HEK293T (cell line): ENCODE measurements at places on chromosomes 12 and 14.
A peak's percentile ranks its signal among the peaks of the same experiment; 100 is the strongest.

GRCh38 chr12:58425481-58426392 is 484.4 kb downstream of the ATP23 start:
- DNase-seq, result no peak

DNA sequence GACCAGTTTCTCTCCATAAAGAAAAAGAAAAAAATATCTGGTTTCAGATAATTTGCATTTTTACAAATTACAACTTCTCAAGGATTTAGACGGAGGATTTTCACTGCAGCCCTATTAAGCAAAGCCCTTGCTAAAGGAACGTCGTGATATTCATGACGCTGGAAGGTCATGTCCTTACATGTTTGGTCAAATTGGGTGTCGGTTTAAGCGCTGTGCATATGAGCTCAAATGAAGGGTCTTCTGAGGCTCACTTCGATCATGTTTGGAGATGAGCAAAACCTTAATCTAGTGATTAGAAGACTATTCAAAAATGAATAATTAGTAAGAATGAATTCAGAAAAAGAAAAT is 67.3 kb upstream of the USP15 start:
- no peak for DNase-seq

- no peak for DNase-seq
Measured at GRCh38 chr14:77046721-77047120, 18.2 kb upstream of the IRF2BPL start.

- DNase-seq, result no peak
Measured at GRCh38 chr14:102957222-102957621, 34.8 kb downstream of the AMN start.

DNA sequence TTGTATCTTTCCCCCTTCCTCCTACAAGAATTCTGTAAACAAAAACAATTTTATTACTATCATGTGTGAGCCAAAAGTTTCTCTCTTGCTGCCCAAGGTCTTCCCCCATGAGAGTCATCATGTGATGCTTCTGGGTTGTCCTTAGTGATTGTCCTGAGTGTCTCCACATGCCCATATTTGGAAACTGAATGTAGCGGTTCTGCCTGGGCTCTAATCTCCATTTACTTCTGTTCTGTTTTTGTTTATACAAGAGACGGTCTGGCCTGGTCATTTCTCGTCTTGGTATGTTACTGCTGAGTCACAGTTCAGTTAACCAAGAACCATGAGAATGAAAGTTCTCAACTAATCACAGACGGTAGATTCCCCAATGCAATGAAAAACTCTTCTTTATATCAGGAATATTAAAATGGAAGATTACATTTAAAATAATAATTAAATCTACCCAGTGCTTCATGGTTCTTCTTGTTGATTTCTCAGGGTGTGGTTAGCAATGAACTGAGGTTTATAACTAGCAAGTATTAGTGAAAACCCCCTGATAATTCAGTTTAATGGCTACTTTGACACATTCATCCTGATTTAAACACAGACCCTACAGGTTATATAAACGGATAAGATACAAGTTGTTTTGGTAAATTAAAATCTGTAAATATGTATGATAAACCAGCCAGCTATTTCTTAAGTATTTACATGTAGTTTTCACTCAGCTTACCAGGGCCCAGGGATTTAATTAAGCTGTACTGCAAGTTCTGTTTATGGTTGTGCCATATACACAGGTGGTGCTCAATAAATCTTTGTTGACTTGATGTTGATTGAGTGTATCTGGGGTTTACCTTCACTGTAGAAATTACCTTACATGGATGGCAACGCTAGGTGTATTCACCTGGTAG is 81.1 kb downstream of the PELI2 start:
- peak; percentile 44 for DNase-seq

GRCh38 chr14:28652782-28653181 is 113.8 kb upstream of the FOXG1 start:
- DNase-seq, result no peak

GRCh38 chr12:75488553-75488952 is 8.0 kb downstream of the GLIPR1 start:
- peak; percentile 36 for DNase-seq
